Cardiac muscle cell (in vitro differentiated cells and primary cell): ENCODE measurements at places on chromosomes 5 and 9. TPM values are rescaled to one million over a fixed set of nuclear protein-coding genes. Genes with fewer than 3 reads are reported as not detected.

The SLCO6A1 gene
- not detected in 2 replicates for total RNA-seq

The MTREX gene
- total RNA-seq = 43.9 and 65.2 TPM in 2 replicates

The IRX4 gene
- total RNA-seq = 284 and 308 TPM in 2 replicates

The ANKRD18A gene
- total RNA-seq = 0.88 and 3.7 TPM in 2 replicates

The AGXT2 gene
- 0.07 TPM in 1 of 2 replicates, not detected in the other for total RNA-seq

The MELK gene
- 6.9 and 17.4 TPM in 2 replicates for total RNA-seq
